ENCODE measurements at places on chromosomes 4 and X.

- DNase-seq = no peak
Observed at GRCh38 chr4:72448231-72448630, 120.8 kb downstream of the ADAMTS3 start.

- DNase-seq = no peak
Observed at GRCh38 chrX:129872524-129872923, 28.8 kb upstream of the ZDHHC9 start.

- DNase-seq = no peak
Observed at GRCh38 chr4:180054291-180054690, 2188.9 kb upstream of the TENM3 start.

DNA sequence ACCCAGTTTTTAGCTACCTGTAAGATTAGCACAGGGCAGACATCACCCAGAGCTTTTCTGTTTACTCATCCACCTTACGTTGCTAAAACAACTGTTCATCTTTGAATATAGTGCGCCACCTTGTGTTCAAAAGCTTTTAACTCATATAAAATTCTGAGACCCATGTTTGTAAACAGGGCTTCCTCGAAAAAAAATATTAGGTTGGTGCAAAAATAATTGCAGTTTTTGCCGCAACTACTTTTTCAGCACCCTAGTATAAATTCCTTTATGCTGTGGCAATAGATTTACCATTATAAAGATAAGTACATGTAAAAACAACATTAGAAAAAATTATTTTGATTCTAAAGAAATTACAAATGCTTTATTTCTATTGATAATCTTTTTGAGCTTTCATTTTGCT, 147.9 kb downstream of the LRBA start:
- peak; percentile 24 for DNase-seq

GRCh38 chrX:84441143-84441542, 61.1 kb downstream of the HDX start:
- no peak for DNase-seq

- no peak for DNase-seq
Observed at GRCh38 chrX:101478366-101478765, 6.9 kb upstream of the ARMCX4 start.

GRCh38 chr4:83832110-83832825, 296.4 kb downstream of the GPAT3 start:
- no peak for DNase-seq

- DNase-seq = no peak
Observed at GRCh38 chr4:161189286-161190134, 974.3 kb downstream of the FSTL5 start.

- no peak for DNase-seq
Observed at GRCh38 chr4:125317525-125317877, 2.7 kb downstream of the FAT4 start.

DNA sequence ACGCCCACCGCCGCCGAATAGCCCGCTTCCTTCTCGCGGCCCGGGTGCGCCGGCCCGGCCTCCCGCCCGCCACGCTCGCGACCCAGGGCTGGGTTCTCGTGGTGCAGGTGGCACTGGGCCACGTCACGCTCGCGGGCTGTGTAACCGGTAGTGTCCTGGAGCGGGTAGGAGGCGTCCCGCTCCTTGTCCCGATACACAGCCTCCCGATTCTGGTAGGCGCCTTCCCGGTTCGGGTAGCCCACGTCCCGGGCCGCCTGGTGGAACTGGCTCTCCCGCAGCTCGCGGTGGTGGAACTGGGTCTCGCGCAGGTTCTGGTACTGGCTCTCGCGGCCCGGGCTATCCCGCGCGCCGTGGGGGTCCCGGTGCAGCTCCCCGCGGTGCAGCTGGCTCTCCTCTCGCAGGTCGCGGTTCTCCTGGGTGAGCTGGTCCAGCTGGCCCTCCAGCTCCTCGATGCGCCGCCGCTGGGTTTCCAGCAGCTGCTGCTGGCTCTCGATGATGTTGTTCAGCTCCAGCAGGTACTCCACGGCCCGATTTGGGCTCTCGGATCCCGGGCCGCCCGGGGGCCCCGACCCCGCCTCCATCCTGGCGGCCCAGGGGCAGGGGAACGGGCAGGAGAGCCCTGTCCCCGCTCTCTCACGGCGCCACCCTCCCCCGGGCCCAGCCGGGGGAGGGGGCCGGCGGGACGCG, 39.3 kb upstream of the IQSEC2 start:
- DNase-seq = no peak

GRCh38 chrX:15769300-15769954, 20.9 kb upstream of the ZRSR2 start:
- DNase-seq = no peak

DNA sequence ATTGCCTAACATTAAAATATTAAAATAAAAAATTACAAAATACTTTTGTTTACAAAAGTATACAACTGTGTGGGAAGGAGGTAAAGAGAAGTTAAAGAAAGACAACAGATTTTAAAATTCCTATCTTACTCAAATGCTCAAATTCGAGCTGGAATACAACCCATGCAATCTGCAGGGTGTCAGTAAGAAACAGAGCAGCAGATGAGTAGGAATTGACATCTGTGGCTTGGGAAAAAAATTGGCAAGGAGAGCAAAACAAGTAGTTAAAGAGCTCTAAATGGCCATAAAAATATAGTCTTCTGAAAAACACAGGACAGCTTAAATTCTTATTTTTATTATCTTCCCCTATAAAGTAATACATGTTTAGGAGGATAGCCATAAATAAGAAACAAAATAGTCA, 1609.0 kb upstream of the AGA start:
- DNase-seq = no peak

DNA sequence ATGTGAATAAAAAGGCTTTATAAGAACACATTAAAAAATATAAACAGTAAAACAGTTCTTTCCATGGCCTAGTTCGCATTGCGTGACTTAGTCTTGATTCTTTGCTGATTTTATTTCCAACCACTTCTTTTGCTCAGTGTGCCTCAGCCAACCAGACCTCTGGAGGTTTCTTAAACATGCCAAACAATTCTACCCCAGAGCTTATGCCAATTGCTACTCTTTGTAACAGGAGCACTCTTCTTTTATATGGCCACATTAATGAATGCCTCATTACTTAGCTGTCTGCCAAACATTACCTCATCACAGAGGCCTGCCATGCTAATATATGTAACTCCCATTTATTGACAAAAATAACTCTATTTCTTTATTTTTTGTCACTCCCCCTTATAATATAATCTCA, 202.3 kb downstream of the NDST4 start:
- DNase-seq = no peak

- no peak for DNase-seq
Observed at GRCh38 chrX:127085939-127086338, 266.4 kb downstream of the PRR32 start.

DNA sequence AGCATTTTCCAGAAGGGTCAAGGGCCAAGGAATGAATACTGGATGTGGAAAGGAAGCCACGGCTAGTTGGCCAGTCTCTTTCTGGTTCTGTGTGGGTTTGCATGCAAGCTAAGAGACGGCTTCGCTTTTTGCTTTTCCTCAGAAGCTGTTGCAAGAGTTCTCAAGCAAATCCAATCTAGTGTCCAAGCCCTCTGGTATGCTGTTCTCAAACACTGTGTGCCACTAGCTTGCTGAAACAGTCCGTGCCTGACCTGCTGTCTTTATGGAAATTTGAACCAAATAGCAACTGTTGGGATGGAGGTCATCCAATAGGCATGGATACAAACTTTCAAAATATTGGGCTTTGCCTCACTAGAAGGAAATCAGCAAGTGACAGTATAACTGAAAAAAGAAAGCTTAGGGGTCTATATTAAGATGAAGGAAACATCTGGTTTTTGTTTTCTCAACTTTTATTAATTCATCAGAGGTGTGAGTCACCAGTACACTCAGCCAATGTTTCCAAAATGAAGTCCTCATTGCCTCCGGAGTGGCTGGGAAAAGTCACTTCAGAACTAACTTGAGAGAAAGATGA, 70.5 kb downstream of the SLC9A6 start:
- no peak for DNase-seq

- DNase-seq = no peak
Observed at GRCh38 chr4:111671756-111672155, 473.5 kb upstream of the FAM241A start.

DNA sequence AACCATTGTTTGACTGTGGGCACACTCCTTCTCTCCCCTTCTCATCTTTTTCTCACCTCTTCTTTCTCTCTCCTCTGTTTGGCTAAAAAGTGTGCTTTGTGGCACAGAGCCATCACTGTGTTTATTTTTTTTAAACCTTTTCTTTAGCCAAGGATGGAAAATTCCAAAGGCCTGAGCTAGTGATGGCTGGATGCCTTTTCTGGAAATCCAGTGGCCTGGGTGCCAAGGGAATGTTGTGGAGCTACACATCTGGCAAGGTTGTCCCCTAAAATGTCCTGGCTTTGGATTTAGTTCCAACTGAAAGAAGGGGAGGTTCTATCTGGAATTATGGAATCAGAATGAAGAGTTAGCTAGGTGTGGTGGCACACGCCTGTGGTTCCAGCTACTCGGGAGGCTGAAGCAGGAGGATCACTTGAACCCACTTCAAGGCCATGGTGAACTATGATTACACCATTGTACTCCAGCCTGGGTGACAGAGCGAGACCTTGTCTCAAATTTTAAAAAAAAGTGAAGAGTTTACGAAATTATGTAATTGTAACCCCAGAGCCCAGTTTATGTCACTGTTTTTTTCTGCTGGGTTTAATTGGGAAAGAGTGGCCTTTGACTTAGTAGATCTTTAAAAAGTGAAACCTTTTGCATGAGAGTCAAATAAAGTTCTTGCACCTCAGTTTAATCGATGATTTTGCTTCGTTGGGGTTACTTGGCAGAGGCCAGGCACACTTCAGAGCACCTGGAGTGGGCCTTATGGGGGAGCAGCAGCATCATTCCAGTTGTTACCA, 17.7 kb downstream of the DOCK11 start:
- no peak for DNase-seq

DNA sequence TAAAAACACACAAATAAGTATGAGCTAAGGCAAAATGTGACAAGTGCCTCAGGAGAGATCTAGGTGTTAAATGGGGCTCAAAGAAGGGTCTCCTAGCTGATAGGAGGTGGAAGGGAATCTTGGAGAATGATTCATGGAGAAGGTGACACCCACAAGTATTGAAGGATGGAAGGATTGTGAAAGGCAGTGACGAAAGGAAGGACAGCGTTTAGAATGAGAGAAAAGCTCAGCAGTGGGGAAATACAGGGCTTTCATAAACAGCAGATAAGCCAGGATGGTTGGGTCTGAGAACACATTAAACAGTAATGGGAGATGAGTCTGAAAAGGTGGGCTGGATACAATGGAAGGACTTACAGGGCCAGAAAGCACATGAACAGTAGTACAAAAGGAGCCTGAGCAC, 11.5 kb downstream of the ANXA5 start:
- no peak for DNase-seq

DNA sequence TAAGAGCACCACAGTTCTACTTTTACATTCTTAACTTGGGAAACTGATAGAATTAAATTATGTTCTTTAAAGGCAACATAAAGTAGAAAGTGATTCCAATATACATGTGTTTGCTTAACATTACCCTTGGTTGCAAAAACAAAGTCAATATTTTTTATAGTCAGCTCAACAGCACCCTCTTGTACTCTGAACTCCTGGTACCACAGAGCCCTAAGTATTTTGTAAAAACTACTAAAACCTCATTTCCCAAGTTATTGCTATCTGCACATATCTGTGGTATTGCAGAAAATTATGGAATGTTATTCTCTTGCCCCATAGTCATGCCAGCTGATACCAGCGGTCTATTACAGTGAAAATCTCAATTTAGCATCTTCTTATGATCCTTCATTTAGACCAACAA, 2.9 kb downstream of the KIF4A start:
- no peak for DNase-seq

- DNase-seq = no peak
Observed at GRCh38 chr4:56288663-56289062, 98.6 kb downstream of the AASDH start.

DNA sequence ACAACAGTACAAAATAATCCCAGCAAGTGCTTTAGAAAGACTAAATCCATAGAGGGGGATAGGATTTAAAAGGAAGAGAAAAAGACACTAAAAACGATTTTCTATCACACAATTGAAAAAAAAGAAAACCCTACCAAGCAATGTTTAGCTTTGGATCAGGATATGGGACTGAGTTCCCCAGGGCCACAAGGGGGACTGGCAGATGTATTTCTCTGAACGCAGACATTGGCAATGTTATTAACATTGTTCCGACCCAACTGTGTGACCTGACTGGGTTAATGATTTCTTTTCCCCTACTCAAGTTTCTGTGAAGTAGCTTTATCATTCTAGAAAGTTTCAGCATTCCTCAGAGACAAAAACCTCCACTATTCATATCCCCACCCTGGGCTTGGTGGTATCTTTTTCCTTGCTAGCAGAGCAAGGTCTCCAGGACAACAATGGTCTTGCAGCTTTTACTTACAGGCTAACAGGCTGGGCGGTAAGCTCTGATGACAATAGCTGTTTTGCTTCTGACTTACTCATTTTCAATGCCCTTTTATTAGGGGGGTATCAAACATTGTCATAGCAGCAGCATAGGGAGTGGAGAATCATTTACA, 25.8 kb downstream of the SLC7A11 start:
- no peak for DNase-seq

GRCh38 chr4:17385403-17385802, 126.5 kb downstream of the QDPR start:
- DNase-seq = no peak

DNA sequence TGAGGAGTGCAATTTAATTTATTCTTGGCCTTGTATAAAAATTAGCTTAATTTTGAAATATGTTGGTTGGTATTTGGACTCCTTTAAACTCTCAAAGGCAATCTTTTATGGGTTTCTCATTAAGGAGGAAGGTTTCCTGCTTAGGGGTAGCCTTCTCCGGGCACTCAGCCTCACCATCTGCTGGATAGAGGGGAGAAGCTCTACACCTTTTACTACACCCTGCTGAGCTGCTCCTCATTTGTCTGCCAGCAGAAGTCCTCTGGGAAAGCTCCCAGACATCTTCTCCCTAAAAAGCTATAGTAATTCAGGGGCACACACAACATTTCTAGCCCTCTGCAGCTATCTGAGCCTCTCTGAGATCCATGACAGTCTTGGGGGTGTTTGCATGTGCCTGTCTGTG, 179.1 kb downstream of the SOWAHB start:
- DNase-seq = no peak

DNA sequence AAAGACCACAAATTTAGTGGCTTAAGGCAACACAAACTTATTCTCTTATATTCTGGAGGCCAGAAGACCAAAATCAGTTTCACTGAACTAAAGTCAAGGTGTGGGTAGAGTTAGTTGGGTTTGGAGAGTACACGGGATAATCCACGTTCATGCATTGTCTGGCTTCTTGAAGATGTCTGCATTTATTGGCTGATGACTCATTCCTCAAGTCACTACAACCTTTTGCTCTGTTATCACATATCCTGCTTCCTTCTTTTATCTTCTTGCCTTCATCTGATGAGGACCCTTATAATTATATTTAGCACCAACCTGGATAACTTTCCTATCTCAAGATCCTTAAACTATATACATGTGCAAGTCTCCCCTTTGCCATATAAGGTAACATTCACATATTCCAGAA, 590.0 kb downstream of the FSTL5 start:
- no peak for DNase-seq

DNA sequence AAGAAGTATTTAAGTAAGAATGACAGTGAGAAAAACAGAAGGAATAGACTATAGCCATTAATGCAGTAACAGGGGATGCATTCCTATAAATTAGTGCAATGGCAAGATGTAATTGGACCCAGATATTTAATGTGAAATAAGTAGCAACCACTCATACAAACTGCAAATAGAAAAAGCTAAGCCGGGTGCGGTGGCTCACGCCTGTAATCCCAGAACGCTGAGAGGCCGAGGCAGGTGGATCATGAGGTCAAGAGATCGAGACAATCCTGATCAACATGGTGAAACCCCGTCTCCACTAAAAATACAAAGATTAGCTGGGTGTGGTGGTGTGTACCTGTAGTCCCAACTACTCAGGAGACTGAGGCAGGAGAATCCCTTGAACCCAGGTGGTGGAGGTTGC, 845.8 kb downstream of the PDHA2 start:
- no peak for DNase-seq

GRCh38 chr4:139587446-139587845, 31.4 kb upstream of the SETD7 start:
- DNase-seq = no peak
